ENCODE measurements at places on chromosomes 4 and X.
A peak's percentile ranks its signal among the peaks of the same experiment; 100 is the strongest.

- DNase-seq: no peak
Measured at GRCh38 chr4:11724731-11725130, 296.0 kb upstream of the HS3ST1 start.

GRCh38 chrX:10393899-10394298, 226.5 kb downstream of the MID1 start:
- DNase-seq: no peak

- no peak for DNase-seq
Measured at GRCh38 chr4:54586320-54586955, 71.3 kb upstream of the KIT start.

- no peak for DNase-seq
Measured at GRCh38 chrX:545452-545885, 85.1 kb upstream of the SHOX start.

- no peak for DNase-seq
Measured at GRCh38 chr4:5158825-5159224, 107.5 kb downstream of the STK32B start.

GRCh38 chr4:141238186-141238585, 17.5 kb downstream of the ZNF330 start:
- DNase-seq: no peak

DNA sequence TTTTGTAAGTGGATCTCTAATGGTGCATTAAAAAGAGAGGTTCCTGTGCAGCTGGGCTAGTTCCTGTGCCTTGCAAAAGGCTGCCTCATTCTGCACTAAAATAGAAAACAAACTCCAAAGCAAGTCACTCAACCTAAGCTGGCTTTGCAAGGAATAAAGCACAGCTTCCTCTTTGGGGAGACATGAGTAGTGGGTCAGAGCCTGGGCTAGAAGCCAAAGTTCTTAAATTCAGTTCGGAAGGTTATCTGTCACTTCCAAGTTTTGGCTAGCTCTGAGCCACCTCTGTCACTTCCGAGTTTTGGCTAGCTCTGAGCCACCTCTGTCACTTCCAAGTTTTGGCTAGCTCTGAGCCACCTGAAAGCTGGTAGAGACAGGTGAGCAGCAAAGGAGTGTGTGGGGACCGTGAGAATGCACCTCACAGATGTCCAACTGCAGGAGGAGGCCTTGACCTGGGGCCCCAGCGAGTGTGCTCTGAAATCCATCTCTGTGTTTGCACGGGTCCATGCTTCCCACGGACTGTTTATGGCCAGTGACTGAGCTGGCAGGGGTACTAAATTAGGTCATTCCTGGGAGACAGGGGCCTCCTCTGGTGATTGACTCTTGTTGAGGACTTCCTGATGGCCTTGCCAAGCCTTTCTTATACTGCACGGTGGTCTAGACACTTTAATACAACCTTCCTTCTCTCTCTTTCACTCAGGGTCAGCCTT, 36.4 kb upstream of the MAMLD1 start:
- no peak for DNase-seq

DNA sequence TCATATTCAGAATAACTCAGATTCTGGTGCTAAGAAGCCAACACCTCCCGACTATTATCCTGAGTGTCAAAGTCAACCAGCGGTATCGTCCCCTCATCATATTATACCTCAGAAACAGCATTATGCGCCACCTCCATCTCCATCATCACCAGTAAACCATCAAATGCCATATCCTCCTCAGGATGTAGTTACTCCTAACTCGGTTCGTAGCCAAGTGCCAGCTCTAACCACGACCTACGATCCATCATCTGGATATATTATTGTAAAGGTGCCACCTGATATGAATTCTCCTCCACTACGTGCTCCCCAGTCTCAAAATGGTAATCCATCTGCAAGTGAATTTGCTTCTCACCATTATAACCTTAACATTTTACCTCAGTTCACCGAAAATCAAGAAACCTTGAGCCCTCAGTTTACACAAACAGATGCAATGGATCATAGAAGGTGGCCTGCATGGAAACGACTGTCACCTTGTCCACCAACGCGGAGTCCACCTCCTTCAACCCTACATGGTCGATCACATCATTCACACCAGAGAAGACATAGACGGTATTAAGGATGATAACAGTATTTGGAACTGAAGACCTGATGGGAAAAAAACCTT, 1.1 kb downstream of the CBLL2 start:
- no peak for DNase-seq

DNA sequence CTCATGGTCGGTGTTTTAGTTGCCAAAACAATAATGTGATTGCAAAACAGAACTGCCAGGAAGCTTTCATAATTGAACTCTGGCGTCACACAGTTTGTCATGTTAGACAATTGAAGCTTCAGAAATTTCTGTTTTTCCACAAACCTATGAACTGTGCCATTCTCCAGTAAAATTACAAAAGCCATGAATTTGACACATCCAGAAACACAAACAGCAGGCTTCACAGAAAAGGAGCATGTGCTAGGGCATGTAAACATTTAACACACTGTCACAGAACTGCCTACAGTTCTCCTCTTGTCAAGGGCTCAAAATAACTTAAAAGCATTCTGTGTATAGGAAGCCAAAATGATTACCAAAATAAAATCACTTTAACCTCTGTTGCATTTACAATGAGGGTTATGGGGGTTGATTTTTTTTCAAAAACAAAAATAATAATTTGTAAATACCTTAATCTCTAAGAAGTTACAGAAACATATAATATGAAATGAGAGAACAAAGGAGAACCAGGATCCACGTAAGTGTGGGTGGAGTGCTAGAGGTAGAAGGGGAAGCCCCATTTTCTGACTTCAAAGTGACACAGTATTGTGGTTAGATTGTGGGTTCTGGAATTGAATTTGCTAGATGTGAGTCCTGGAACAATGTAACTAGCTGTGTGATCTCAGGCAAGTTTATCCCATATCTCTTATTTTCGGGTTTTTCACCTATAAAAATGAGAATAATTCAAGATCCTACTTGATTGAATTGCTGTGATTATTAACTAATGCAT, 295.0 kb downstream of the CENPC start:
- DNase-seq: no peak

GRCh38 chrX:119237562-119237942, 1.5 kb downstream of the PGRMC1 start:
- DNase-seq: no peak

- DNase-seq: no peak
Measured at GRCh38 chr4:95084584-95084983, 326.8 kb downstream of the BMPR1B start.

DNA sequence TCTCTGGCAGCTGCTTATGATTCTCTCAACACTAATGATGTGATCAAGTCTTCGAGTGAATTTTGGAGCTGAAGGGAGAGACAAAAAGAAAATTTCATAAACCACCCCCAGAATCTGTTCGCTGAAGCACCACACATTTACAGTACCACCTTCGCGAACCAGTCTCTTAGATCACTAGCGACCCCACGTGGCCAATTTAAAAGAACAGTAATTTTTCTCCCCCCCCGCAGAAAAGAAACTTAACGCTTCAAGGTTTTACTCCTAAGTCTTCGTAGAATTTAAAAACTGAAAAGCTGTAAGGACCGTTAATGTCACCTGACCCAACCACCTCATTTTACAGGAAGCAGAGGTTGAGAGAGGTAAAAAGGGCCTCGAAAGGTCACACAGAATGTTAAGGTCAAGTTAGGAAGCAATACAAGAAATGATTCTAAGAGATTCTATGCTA, 187.5 kb downstream of the QDPR start:
- DNase-seq: no peak

GRCh38 chr4:151291485-151291884, 14.5 kb downstream of the PRSS48 start:
- no peak for DNase-seq

GRCh38 chr4:16205298-16206164, 20.7 kb downstream of the TAPT1 start:
- no peak for DNase-seq

DNA sequence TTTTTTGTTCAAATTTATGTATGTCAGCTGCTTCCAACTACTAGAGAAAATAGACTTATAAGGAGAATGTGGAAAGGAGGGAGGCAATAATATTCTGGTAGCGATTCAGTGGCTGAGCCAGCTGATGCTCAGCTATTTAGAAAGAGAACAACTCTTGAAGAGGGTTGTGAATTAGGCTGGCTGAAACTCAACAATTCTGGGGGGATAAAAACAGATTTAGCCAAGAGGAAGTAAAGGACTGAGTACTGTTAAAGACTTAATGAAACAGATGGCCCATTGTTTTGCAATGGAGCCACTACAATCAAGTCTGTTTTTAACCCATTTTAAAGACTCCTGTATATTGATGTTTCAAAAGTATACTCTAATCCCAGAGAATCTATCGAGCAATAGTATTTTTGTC, 1058.9 kb downstream of the C4orf33 start:
- DNase-seq: no peak

GRCh38 chrX:42708222-42708621, 69.7 kb downstream of the PPP1R2C start:
- DNase-seq: no peak

GRCh38 chr4:10180927-10181744, 64.5 kb upstream of the WDR1 start:
- DNase-seq: no peak

DNA sequence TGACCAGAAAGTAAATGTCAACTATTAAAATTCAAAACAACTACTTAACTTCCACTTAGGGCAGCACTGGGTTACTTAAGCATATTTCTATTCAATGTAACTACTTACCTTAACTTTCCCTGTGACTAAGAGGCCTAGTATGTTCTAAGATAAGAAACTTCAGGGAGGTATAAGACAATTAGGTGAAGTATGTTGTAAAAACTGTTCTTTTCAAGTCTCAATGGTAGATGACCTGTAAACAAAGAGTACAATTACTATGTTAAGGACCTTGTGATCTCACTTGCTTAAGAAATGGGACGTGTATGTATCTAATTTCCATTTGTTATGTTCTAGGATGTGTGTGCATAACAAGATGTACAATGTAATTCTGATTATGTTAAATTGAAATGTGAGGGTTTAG, 960.5 kb downstream of the CCSER1 start:
- DNase-seq: no peak

DNA sequence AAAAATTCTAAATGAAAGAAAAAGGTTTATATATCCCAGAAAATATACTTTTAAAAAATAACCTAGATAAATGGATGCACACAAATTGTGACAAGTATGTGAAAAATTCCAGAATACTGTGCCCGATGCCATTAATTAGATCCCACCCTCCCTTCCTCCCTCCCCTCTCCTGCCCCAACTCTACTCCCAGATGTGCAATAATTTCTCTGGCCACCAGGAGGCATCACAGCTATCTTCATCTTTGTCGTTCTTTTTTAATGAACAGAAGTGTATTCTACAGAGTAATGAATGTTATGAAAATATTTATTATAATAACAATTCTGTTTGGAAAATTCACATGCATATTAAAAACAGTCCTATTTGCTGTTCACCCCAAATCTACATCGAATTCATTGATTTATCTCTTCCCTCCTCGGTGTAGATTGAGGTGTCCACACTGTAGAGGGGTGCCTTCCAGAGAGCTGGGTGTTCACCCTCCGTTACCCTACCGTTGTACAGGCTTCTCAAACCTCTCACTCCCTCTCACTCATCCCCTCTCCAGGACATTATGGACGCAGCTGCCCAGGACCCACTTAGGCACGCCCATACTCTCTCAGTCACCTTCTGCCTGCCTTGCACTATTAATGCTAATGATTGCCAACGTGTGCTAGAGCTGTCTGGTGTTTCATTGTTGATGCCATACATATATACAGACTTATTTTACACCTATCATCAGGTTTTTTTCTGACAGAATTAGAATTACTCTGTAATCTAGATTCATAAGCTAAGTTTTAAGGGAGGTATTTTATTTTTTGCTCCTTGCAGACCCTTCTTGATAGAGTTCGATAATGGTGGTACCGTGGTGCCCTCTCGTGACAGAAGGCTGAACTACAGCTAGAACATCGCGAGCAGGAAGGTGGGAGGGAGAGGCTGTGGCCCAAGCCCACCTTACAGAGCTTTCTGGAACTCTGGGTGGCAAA, 14.1 kb downstream of the RAB40AL start:
- DNase-seq: peak; percentile 10

GRCh38 chr4:147479786-147480185, 1.1 kb upstream of the EDNRA start:
- no peak for DNase-seq

GRCh38 chr4:149795256-149795655, 20.4 kb downstream of the IQCM start:
- DNase-seq: no peak

- no peak for DNase-seq
Measured at GRCh38 chrX:122579526-122579925, 604.6 kb upstream of the GRIA3 start.

DNA sequence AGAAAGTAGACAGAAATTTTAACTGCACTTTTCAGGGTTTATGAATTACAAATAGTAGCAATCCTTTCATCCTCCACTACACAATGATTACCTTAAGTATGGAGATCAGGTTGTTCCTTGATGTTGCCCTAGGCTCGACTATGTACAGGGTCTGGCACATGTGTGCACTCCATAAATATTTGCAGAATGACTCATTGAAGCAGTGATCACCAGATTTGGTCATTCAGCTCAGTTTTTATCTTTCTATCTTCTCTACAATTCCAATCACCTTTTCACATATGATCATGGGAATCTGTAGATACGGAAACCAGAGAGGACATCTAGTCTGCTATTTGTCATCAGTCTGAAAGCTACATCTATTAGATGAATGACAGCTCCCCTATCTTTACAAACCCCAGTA, 171.7 kb upstream of the HCCS start:
- DNase-seq: no peak

- DNase-seq: no peak
Measured at GRCh38 chr4:60729194-60729593, 470.9 kb upstream of the ADGRL3 start.

GRCh38 chr4:119559044-119559647, 69.5 kb downstream of the PDE5A start:
- DNase-seq: no peak

DNA sequence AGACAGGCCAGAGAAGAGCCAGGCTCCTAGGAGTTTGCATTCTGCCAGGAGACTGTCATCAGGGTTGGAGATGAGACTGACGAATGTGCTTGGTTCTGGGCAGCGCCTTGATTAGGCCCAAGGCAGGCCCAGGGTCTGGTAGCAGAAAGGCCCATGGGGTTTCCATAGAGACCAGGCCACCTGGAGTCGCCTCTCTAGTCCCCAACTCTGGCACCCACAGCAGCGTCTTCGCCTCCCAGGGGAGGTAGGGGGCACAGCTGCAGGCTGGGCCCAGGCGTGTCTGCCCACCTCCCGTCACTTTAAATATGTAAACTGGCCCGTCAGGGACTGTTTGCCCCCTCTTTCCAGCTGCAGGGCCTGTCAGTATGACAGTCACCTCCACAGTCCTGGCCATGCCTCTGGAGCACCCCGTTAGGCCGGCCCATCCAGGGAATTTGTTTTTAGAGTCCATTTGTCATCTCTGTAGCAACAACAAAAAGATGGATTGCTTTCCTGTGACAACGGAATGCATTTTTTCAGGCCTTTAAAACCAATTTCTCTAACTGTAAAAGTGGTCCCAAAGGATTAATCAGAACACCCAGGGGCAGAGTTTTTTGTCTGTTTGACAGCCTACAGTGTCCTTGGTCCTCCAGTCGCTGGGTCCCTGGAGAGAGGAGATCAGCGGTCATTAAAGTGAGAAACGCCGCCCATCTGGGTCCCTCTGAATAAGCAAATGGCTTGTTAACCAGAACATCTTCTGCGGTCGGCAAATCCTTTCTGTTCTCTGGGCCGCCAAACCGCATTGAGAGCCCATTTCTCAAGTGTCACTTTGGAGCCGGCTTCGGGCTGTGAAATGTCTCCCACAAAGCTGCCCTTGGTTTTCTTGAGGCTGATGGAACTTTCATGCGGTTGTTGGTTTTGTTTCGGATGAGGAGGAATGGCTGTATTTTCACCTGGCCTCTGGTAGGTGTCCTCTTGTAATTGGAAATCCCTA, 153.0 kb upstream of the PSAPL1 start:
- DNase-seq: no peak

- no peak for DNase-seq
Measured at GRCh38 chrX:118655561-118656246, 71.7 kb upstream of the IL13RA1 start.

All from stimulated activated CD8-positive, alpha-beta memory T cell treated with anti-CD3 and anti-CD28 coated beads, Interleukin-7, amount 100 ng/mL, for 48 hours (primary cell).